D721Med (cell line): ENCODE measurements at places on chromosomes 4 and X.

GRCh38 chrX:76148753-76149152, 24.1 kb upstream of the PBDC1 start:
- no peak for DNase-seq

- DNase-seq, result no peak
These were observed 77.9 kb downstream of the CXXC4 start for GRCh38 chr4:104416725-104417356.

- DNase-seq, result no peak
These were observed 736.5 kb upstream of the FTHL17 start for GRCh38 chrX:31808357-31808756.

DNA sequence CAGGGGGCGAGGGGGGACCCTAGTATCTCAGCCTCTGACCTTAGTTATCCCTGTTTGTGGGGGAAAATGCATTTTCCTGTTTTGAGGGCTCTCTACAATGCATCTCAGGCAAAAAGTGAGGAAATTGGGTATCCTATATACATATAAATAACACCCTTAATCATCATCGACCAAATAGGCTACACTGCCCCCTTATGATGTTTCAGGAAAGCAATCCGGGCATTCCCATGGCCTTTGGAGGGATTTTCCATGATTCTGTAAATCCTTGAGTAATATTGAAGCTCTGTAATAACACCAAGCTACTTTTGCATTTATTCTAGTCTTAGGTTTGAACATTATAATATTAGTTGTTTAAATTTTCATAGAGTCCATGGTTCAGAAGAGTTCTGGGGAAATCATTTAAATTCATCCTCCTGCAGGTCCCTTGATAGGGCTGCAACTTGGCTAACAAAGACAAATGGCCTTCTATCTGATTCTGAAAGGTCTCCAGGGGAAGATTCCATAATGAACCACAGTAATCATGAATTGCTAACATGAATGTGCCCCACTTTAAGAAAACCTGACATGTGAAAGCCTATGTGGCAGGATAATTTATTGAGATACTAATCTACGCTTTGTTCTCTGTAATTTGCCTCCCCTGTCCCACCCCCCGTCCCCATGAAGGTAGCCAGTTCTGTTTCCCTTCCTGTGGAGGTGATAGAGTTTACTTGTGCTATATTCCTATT, 91.5 kb upstream of the SCOC start:
- no peak for DNase-seq

DNA sequence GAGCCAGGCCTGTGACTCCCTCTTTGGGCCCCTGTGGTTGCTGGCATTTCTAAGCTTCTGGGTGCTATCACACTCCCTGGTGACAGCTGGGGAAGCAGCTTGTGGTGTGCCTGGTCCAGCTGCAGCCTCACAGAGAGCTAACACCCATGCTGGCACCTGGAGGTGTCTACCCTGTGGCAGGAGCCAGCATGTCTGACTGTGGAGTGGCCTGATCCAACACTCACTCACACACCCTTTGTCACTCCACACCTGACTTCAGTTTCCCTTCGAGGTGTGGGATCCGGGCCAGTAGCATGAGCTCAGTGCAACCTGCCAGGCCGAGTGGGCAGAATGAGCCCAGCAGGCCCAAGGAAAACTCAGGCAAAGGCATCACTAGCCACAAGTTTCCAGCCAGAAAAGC, 67.5 kb downstream of the TECRL start:
- DNase-seq, result no peak

DNA sequence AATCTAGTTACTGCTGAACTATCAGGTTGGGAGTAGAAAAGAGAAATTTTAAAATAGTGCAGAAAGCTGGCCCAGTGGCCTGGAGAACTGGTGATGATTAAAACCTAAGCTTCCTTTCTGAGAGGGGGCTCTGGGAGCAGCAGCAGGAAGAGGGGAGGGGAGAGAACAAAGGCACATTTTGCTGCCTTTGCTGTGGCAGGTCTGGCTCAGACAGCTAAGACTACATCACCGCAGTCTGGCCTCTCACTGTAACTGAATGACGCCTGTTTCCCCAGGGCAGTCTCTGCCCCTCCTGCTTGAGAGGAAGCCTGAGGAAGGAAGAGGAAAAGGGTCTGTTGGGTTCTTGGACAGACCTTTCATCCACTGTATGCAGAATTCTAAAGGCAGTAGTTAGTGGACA, 148.5 kb downstream of the FRAS1 start:
- no peak for DNase-seq

DNA sequence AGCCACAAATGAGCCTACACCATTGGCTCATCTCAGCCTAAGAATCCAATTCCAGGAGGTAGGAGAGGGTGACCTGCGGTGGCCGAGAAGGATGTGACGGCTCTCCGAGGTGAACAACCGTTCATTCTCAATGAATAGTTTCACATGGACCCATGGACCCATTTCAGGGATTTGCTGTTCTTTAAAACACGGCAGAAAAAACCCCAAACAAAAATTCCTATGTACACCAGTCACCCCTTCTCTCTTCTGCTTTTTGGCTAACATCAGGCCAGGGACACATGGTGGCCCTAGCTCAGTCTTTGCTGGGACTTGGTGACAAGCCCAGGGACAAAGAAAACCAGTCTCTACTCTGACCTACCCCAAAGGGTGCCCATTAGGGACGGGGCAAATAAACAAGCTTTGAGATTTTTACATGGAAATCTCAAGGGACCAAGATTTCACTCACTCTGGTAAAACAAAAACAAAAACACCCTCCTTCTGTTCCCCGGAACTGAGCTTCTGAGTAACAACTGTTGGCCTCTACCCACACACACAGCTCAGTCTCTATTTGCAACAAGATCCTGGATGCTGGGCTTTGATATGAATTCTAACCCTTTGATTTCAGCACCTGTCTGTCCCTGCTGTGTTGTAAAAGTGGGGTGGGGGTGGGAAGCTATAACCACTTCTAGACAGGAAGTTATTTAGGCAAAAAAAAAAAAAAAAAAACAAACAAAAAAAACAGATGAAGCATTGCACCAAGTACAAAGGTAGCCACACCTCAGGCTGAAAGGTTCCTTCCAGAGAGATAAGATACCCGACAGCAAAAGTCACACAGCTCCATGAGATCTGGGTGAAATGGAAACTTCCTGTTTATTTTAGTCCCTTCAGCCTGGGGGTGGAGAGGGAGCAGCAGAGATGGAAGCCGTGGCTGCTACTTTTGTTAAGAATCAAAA, 49.0 kb downstream of the DDX3X start:
- no peak for DNase-seq

GRCh38 chr4:86547140-86547539, 47.0 kb upstream of the PTPN13 start:
- no peak for DNase-seq
